NCI-H2029 treated with DMSO at 0.1 percent for 48 hours (cell line): ENCODE measurements at places on chromosomes 11 and 22.
A peak's percentile ranks its signal among the peaks of the same experiment; 100 is the strongest.

GRCh38 chr11:24855951-24856350 lies 359.1 kb downstream of the LUZP2 start:
- DNase-seq = no peak

DNA sequence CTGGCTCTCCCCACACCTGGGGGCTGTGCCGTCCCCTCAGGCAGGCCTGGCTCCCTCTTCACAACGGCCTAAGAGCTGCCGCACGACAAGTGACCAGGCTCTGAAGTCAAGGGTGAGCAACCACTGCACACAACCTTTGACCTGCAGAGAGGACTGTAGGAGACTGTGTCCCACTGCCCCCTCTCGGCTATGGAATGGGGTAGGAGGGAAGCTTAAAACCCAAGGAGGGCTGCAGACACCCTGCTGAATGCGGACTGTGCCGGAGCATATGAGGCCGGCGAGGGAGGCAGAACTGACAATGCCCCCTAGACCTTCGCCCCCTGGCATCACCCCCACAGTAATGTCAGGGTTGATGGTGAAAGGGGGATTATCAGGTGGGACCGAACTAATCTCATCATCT lies 311.9 kb downstream of the CTTN start:
- DNase-seq = no peak

DNA sequence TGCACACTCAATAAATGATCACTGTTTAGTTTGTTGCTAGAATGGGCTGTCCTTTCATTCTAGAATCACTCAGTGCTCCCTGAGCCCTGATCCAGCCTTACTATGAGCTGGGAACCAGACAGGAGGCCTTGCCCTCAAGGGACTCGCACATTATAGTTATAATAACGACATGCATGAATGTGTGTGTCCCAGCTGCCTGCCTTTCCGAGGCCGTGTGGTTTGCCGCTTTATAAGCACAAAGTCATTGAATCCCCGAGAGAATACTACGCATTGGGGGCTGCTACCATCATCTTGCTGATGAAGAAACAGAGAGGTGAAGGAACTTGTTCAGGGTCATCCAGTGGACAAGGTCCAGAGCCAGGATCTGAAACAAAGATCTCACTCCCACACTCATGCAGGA lies 75.7 kb downstream of the NFAM1 start:
- DNase-seq = no peak

DNA sequence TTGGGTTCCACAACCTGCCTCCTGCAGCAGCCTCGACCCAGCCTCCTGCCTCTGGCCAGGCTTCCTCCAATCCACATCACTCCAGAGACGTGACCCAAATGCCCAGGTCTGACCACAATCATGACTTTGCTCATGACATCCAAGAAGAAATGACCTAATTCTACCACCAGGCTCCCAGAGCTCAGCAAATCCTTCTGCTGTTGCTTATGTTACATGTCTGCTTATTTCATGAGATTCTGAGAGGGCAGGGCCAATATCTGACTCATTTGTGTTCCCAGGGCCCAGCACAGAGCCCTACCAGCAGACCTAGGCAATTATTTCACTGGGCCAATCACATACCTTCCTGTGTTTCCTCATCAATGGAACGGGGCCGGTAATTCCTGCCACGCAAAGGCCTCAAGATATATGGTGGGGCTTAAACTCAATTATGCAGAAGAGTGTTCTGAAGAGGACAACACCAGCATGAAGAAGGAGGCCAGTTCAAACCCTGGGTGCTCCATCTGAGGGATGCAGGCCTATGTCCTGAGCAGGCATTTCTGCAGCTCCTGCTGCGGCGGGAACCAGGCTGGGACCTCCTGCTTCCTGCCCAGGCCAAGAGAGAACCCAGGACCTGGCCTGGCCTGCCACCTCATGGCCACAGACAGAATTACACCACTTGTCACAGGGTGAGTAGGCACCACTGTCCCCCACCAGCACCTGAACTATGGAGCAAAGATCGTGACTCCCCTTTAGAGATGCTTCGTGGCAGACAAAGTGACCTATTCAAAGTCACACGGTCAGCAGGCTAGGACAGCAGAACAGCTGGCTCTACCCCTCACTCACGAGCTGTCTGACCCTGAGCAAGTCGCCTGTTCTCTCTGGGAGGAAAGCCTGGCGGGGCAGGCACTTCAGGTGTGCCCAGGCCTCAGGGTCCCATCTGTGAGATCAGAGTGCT lies 5.9 kb downstream of the CENPM start:
- DNase-seq = peak; percentile 29

- no peak for DNase-seq
Measured at GRCh38 chr11:128828350-128828749, 38.7 kb downstream of the KCNJ1 start.

- no peak for DNase-seq
Measured at GRCh38 chr11:72705442-72706365, 31.5 kb upstream of the PDE2A start.

DNA sequence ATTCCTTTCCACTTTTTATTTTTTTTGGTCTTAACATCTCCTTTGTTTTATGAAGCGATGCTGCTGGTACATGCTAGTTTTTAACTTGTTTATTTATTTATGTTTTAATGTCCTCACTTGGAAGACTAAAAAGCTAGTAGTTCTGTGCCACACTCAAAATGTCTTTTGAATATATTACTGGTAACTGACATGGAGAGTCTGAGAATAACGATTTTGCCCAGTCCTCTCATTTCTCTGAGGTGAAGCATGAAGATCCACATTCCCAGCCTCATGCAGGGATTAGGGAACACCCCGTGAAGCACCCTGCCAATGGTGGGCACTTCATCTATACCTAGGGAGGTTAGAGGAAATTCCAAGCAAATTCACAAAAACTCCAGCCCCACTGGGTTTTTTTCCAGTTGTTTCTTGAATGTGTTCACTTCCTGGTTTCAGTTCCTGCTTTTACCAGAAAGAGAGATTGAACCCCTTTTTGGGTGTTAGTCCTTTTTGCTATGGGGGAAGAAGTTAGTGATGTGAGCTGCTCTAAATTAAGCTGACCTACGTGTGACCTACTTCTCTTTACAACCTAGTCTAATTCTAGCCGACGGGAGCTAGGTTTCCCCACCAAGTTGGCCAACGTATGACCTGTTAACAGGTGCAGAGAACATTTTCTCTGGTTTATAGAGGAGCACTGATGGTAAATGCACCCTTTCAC lies 106.1 kb downstream of the SLC1A2 start:
- no peak for DNase-seq

GRCh38 chr22:39148026-39148726 lies 4.3 kb downstream of the CBX7 start:
- no peak for DNase-seq

- no peak for DNase-seq
Measured at GRCh38 chr22:39621826-39622225, 51.3 kb downstream of the CACNA1I start.

GRCh38 chr11:87399341-87399740 lies 361.6 kb downstream of the TMEM135 start:
- no peak for DNase-seq

DNA sequence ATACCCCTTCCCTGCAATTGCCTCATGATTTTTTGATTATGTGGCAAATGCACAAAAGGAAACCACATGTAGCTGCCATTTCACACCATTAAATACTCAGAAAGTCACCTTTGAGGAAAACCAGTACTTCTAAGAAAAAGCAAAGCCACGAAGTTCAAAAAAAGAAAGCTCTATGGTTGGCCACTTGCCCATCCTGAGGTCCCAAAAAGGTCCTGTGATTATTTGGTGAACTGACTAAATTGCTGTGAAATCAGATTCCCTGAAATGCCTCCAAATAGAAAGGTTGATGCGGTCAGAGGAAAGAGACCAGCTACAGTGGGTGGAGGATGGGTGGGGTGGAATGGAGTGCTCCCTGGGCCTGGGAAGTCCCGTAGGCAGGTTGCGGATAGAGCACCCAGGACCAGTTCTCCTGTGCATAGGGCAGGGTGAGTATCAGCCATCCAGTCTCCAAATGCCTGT lies 26.9 kb downstream of the MRPL16 start:
- DNase-seq = no peak

DNA sequence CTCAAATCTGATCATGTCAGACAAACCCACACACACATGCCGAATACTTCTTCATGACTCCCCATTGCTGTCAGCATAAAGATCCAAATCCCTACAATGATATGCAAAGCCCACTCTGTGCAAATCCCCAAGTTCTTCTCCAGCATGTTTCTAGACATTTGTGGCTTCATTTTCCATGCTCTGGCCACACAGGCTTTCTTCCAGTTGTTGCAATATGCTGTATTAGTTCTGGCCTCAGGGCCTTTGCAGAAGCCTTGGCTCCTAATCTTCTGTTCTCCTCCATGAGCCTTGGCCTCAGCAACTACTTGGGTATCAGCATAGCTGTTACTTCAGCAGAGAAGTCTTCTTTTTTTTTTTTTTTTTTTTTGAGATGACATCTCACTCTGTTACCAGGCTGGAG lies 49.6 kb downstream of the NAV2 start:
- DNase-seq = no peak

- DNase-seq = no peak
Measured at GRCh38 chr11:12689029-12689755, 15.0 kb downstream of the TEAD1 start.

DNA sequence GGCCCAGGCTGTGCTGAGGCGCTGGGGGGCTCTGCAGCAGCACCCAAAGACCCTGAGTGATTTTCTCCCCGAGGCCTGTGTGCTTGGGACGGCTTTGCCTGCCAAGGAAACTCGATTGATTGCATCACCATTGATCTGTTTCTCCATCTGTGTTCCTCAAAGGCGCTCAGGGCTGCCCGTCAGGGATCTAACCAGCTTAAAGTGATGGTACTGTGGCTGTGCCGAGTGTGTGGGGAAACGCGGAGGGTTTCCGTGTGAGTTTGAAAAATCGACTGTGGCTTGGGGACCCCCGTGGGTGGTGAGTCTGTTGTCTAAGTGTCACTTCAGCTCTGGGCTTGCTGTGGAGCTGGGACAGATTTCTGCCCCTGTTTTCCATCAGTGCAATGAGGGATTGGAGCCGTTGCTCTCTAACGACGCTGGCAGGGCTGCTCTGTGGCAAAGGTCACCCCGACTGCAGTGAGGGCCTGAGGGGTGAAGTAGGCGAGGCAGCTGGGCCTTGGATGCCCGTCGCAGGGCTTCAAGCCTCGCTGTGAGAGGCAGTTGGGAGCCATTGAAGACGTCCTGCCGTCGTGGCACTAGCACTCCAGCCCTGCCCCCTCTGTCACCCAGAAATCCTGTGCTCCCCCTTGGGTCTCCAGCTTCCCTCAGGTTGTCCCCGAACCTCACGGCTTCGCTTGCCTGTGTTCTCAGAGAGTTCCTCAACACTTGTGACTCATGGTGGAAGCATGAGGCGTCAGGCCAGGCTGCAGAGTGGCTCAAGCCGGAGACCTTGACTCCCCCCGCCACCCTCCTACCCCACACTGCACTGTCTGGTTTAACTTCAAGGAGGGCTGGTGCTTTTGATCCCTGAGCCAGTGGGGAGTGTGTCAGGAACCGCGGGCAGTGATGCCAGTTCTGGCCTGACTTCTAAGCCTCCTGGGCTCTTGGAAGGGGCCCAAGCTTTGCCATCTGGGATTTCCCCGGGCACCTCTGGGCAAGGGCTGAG lies 21.8 kb downstream of the CACNA1I start:
- no peak for DNase-seq

DNA sequence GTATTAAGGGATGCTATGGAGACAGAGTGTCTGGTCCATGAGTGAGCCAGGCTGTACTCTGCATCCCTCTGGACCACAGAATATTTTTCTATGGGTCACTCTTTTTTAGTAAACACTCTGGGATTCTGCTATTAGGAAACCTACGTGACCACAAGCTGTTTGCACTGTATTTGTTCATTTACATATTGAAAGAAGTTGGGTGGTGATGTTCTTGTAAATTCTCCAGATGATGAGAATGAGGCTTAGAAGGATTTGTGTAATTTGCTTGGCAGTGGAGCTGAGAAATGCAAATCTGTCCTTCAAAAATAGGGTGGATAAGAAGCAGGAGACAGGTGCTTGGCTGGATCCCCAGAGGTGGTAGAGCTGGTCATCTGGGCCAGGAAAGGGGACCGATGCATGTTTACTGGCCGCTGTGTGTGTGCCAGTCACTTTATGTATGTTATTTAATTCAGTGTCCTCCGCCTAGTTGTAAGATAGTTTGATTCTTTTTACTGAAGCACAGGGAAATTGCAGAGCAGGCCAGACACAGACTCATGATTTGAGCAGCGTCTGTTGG lies 63.7 kb upstream of the HEPHL1 start:
- no peak for DNase-seq

DNA sequence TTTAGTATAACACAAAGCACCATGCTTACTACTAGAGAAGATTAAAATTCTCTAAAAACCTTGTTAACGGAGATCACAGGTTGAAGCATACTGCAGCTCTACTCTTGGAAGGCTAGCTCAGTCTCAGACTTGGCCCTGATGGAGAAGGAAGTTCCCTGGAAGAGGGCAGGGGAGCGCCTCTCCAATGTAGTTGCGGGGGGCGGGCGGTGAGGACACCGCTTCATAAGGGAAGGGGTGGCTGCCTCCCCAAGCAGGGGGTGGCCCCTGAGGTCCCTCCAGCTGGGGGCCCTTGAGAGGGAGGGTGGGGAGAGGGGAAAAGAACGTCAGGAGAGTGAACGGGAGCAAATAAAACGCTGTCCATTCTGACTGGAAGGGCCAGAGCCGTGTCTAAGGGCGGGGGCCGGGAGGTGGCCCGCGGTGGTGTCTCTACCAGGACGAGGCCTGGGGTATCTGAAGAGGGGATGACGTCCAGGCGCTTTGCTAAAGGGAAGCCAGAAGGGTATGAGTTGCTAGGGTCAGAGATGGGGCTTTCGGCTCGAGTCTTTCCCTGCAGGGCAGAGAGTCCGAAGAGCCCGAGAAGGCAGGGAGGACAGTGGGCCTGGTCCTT lies 553 bp upstream of the USP47 start:
- DNase-seq = peak; percentile 52

DNA sequence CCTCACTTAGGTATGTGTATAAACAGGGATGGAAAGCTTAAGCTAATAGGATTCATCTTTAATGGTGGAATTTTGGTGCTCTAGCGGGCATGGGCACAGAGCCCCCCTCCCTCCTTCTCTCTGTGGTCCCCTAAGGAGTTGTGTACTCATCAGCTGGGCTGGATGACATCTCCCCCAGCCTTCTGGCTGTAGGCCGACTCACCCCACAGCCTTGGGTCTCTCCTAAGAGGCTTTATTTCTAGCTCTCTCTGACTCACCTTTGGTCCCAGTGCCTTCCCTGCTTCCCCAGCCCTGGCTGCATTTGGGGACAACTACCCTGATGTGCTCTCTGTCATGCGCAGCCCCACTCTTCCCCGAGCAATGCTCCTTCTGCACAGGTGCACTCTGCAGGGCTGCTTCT lies 26.9 kb downstream of the SLC6A5 start:
- no peak for DNase-seq

DNA sequence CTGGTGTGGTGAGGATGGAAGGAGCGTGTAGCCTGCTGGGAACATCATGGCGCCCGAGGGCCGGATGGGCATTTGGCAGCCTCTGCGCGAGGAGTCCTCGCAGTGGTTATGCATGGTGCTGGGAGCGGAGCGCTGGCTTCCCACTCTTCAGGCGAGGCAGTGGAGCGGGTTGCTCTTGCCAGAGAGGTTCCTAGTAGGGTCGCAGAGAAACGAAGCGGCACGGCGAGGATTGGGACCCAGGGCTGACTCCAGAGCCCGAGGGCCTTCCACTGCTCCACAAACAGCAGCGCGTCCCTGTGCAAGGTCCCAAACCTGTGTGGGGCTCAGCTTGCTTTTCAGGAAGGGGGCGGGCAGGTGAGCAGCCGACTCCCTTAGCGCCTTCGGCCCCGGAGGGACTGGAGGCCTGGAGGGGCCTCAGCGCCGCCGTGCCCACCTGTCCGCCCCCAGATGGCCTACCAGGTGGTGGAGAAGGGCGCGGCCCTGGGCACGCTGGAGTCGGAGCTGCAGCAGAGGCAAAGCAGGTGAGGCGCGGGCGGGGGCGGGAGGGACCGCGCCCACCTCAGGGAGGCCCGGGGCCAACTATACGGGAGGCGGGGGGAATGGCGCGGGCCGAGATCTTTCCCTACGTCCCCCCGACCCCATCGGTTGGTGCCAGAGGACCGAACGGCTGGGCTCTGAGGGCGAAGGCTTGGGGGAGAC lies 7.2 kb downstream of the ATG16L2 start:
- DNase-seq = no peak
